Activated CD8-positive, alpha-beta memory T cell treated with anti-CD3 and anti-CD28 coated beads, Interleukin-2, amount 50 U/mL, for 4 hours (primary cell): ENCODE measurements at places on chromosomes 13 and 19.

- DNase-seq: no peak
Measured at GRCh38 chr13:21905486-21905885, 234.6 kb downstream of the FGF9 start.

- DNase-seq: no peak
Measured at GRCh38 chr19:17778968-17779929, 15.7 kb upstream of the B3GNT3 start.

DNA sequence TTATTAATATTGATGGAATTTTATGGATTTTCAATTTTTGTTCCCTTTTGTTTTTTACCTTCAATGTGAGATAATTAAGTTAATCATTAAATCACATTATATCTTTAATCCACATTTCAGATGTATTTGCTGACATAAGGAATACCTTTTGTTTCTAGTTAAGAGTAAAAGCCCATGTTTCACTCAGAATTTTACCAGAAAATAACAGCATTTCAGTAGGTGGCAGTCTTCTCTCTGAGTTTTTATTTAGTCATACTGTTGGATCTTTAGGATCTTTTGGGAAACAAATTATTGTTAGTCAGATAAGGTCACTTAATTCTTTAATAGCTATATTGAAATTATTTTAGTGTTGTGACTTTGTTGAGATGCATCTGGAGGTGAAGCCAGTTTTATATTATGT is 67.9 kb downstream of the NDFIP2 start:
- no peak for DNase-seq

DNA sequence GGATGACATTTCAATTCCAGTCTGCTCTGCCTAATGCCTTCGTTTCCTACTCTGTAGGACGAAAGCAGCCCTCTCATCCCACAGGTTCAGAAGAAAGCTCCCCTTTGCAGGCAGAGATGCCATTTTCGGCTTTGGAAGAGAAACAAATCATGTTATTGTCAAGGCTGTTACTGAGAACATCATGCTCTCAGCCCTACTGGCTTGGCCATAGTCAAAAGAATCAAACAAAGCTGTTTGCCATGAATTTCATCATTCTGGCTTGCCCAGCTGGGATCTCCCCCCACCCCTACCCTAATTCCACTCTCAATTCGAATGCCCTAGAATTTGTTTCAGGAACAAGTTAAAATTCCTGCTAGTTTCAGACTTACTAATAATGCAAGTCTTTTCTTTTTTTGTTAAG is 162.3 kb upstream of the SERP2 start:
- no peak for DNase-seq

DNA sequence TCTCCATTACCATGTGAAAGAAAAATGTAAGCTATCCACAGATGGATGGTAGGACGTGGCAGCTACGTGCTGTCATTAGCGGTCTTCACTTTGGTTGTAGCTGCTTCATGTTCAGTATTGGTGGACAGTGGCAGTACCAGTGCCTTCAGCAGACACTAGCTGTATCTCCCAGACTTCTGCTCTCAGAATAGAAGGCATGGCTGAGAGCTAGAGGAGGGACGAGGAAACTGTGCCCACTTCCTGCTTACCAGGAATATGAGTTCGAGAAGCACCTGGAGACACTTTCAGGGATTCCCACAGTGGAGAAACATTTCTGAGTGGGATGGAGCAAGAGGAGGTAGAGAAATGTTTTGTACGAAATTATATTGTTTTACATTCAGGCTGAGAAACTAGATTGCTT is 6.9 kb upstream of the SHISA2 start:
- no peak for DNase-seq

- DNase-seq: no peak
Measured at GRCh38 chr13:76795701-76796695, 90.2 kb downstream of the KCTD12 start.

DNA sequence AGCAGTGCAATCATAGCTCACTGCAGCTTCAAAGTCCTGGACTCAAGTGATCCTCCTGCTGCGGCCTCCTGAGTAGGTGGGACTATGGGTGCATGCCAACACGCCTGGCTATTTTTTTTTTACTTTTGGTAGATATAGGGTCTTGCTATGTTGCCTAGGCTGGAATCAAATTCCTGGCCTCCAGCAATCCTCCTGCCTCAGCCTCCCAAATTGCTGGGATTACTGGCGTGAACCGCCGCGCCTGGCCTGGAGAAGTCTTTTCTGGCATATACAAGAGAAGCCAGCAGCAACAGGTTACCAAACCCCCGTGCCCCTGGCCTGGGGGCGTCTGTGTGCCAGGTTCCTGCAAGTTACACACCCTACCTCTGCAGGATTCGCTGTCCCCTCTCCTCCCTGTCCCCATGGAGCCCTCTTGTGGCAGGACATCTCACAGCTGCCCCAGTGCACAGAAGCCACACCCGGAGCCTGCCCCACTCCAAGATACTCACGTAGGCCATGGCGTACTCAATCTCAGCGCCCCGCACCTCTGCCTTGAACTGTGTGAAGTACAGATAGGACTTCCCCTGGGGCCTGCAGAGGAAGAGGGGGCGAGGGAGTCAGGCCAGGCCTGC is 9.9 kb downstream of the MYDGF start:
- no peak for DNase-seq
